ENCODE measurements at places on chromosomes 12 and 14.

DNA sequence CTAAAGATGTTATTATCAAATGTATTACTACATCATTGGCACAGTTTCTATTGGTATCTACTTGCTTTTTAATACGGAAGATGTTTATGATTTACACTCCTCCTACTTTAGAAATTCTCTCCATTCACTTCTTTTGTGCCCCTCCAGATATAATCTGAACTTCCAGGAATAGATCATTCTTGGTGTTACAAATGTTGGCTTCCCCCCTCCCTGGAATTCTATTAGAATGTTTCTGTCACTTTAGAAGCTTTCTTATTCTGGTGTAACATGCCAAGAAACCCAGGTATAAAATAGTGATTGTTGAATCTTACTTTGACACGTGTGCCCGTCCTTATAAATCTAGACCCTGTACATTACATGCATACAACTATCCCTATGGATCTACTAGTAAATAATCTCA, 1.2 kb upstream of the WDR20 start:
- DNase-seq: no peak

GRCh38 chr14:67680121-67680602, 5.7 kb upstream of the VTI1B start:
- DNase-seq: no peak

DNA sequence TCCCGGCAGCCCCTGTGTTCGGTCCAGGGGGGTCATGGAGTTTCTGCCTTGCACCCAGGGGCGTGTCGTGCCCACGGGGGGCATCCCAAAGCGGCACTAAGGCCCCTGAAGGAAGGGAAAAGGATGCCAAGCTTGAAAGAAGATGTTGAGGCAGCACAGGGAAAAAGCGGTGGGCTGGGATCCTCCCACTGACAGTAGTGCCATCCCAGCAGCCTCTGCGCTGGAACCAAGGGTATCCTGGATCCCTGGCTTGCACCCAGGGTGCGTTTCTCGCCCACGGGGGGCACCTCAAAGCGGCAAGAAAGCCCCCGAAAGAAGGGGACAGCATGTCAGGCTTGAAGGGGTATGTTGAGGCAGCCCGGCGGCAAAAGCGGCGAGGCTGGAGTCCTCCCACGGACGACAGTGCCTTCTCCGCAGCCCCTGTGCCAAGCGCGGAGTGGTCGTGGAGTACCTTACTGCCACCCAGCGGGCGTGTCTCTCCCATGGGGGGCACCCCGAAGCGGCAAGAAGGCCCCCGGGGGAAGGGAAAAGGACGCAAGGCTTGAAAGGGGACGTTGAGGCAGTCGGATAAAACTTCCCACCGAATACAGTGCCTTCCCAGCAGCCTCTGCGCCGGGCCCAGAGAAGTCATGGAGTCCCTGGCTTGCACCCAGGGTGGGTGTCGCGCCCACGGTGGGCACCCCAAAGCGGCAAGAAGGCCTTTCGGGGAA, 164.4 kb upstream of the ALG10B start:
- no peak for DNase-seq

- DNase-seq: no peak
These were observed 1.5 kb downstream of the FBLN5 start for GRCh38 chr14:91945751-91946621.

DNA sequence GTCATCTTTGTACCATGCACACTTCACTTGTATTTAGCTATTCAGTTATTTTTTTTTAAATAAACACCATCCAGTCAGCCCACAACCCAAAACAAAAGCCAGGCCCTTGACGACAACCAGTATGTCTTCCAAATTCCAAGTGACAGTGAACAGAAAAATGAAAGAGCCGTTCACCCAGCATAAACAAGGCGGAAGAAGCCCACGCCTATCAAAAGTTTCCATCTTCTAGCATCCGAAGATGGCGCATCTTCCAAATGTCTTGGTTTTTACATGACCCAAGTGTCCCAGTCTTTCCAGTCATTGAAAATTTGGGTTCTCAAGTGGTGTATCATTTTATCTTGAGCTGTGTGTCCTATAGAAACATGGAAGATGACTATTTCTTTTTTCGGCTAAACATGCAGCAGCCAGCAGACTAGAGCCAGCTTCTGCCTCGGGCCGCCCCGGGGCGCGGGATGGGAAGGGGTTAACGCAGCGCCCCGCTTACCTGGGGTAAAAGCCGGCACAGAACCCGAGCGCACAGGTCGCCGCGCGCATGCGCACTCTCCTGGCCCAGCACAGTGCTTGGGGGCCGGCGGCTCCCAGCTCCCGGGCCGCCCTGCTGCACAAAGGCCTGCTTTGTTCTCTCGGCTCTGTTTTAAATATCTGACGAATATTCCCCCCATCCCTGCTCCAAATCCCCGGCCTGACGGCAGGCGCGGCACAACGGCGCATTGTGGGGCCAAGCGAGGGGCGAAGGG, 164.8 kb downstream of the ZFP36L1 start:
- no peak for DNase-seq

GRCh38 chr14:91406451-91406850, 11.2 kb downstream of the CCDC88C start:
- no peak for DNase-seq

Measured in NCI-H460 (cell line).